Muscle of arm (tissue), 14 donors: ENCODE measurements at places on chromosomes 1 and 21.

DNA sequence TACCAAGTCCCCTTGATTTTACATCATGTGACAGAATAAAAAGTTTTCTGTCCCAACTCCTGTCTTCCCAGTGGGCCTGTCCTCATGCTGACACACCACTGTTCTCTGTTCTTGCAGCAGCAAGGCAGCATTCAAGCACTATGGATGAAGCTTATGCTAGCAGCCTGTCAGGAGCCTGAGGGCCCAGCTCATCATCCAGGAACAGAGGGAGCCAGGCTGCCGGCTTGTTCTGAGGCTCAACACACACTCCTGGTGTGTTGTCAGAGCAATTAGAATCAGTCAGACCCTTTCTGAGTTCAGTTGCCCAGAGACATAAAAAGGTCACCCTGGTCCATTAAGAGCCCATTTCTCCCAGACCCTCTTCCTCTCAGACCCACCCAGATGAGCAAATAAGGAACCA, 282.9 kb downstream of the SEC16B start:
- DNase-seq, result no peak

- no peak for DNase-seq
These were observed 20.6 kb upstream of the KCNT2 start for GRCh38 chr1:196628838-196629237.

DNA sequence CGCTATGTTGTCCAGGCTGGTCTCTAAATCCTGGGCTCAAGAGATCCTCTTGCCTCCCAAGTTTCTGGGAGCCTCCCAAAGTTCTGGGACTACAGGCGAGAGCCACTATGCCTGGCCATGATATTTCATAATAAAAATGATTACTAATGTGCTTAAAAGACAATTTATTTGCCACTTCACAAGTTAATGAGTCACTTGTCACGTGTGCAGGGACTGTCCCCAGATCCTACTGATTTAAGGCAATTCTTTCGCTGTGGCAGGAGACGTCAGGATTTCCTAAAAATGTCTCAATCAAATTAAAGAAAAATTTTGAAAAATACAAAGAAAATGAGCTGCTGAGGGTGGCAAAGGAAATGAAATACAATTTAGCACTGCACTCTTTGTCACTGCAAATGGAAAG, 43.5 kb downstream of the B3GALNT2 start:
- DNase-seq, result no peak

DNA sequence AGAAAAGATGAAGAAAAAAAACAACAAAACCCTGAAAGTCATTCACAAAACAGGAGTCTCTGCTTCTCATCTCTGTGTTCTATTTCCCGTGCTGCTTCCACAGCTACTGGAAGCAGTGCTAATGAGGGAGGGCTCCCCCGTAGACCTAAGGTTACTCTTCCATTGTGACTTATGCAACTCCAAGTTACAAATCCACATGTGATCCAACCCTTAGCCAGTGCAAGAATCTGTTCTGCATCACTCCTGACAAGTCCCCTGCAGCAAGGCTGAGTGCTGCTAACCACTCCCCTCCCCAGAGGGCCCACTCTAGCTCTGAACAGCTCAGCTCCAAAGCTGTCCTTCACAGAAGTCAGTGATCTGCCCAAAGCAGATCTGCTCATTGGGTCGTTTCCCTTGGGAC, 10.3 kb downstream of the DNALI1 start:
- no peak for DNase-seq

GRCh38 chr1:8137481-8138244, 111.6 kb upstream of the ERRFI1 start:
- DNase-seq, result peak; percentile 73

GRCh38 chr21:29676395-29676794, 263.4 kb downstream of the GRIK1 start:
- no peak for DNase-seq

- no peak for DNase-seq
These were observed 68.0 kb downstream of the RUNX3 start for GRCh38 chr1:24861821-24862727.

GRCh38 chr1:239243006-239243405, 143.4 kb upstream of the CHRM3 start:
- no peak for DNase-seq

GRCh38 chr1:1144122-1144842, 28.4 kb upstream of the C1orf159 start:
- no peak for DNase-seq

- no peak for DNase-seq
These were observed 15.8 kb upstream of the RNF223 start for GRCh38 chr1:1089731-1090423.

DNA sequence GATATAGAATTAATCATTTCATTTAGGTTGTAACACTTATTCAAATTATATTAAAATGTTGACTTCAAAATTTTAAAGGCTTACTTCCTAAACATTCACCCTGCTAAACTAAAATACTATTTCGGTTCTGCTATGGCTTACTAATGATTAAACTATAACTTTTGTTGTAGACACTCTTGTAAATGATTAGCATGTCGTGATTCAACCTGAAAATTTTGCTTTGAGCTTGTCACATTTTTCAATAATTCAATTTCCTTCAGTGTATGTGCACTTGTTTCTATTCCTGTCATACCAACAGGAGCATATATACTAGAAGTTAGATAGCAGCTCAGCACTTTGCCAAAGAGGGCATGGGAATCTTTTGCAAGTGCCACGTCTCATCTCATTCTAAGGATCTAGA, 1018.8 kb downstream of the AMY1C start:
- DNase-seq, result no peak

- DNase-seq, result no peak
These were observed 48.9 kb downstream of the CHML start for GRCh38 chr1:241591317-241591716.

GRCh38 chr1:47207803-47208373, 18.1 kb upstream of the PDZK1IP1 start:
- DNase-seq, result no peak

GRCh38 chr1:204670152-204670927, 15.2 kb downstream of the LRRN2 start:
- peak; percentile 38 for DNase-seq

DNA sequence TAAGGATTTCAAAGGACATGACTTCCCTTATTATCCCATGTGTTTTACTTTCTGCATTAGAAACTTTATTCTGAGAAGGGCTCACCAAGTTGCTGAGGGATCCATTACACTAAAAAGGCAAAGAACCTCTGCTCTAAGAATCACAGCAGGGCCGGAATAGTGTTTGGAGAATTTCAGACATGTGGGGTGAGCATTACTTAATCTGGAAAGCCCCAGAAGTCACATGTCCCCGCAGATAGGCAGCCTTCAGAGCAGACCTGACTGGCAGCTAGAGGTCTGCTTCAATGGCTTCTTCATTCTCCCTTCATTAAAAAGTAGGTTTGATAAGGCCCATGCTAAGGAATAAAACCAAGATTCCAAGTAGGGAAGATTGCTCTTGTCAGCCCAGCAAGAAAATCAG, 52.6 kb upstream of the RBM15 start:
- DNase-seq, result no peak

- DNase-seq, result no peak
These were observed 134.5 kb downstream of the IER5 start for GRCh38 chr1:181222972-181223505.

DNA sequence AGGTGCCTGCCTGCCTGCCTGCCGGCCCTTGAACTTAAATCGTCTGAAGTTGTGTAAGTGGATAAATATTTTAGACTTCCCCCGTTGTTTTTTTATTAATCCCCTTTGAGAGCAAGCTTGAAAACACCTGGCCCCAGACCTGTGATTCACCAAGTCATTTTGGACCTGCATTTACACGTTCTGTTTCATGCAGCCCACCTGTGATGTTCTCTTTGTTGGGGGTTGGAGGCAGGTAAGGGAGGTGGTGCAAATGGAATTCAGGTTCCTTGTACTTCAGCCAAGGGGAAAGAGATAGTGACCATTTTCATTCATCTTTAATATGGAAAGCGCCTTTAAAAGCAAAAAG, 1.2 kb downstream of the SLC37A1 start:
- DNase-seq, result no peak

DNA sequence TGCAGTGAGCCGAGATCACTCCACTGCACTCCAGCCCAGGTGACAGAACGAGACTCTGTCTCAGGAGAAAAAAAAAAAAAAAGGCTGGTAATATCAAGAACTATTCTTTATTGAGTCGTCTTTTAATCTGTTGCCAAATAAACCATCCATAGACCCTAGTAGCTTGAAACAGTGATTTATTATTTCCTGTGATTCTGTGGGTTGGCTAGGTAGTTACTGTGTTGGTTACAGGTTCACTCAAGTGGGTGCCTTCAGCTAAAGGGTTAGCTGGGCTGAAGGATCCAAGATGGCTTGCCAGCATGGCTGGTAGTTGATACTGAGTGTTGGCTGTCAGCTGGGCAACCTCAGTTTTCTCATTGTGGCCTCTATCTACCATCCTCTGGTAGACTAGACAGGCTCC, 9.2 kb downstream of the TLCD4 start:
- no peak for DNase-seq

DNA sequence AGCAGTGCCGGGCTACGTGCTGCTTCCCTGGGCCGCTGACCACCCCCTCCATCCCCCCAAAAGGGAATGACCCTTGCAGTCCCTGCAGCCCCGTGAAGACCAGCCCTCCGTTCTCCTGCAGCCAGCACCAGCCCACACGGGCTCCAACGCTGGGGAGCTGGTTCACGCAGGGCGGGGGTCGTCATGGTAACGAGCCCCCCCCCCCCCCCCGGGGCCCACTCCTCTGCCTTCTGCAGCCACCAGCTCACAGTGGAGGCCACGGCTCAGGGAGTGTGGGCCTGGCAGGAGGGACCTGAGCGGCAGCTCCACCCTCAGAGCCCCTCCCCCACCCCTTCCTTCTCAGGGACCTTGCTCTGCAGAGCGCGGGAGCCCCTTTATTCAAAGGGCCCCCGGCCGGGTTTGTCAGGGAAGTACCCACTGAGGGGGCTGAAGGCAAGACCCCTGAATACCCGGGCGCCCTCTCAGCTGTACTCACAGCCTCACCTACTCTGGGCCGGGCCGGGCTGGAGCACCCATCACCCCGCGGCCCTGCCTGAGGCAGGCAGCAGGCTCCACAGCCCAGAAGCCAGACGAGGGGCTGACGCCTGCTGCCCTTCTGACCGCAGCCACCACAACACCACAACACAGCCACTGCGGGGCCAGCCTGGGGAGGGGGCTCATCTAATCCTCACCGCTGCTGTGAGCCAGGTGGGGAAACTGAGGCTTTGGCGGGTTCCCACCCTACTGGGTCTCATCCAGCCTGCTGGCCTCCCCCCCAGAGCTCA, 12.6 kb downstream of the MEGF6 start:
- DNase-seq, result no peak

- no peak for DNase-seq
These were observed 49.8 kb upstream of the IKBKE start for GRCh38 chr1:206420471-206420870.

GRCh38 chr1:14435368-14436023, 163.0 kb upstream of the KAZN start:
- DNase-seq, result no peak

- no peak for DNase-seq
These were observed 105.1 kb downstream of the NEK7 start for GRCh38 chr1:198261886-198262285.

GRCh38 chr1:89715677-89716076, 82.8 kb downstream of the LRRC8C start:
- DNase-seq, result no peak

- peak; percentile 47 for DNase-seq
These were observed 28.5 kb upstream of the PKP1 start for GRCh38 chr1:201254625-201255478.

DNA sequence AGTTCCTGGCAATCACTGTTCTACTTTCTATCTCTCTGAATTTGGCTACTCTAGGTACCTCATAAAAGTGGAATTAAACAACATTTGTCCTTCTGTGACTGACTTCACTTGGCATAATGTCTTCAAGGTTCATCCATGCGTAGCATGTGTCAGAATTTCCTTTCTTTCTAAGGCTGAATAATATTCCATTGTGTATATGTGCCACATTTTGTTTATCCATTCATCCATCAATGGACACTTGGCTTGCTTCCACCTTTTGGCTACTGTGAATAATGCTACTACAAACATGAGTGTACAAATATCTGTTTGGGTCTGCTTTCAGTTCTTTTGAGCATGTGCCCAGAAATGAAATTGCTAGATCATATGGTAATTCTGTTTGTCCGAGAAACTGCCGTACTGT, 14.7 kb downstream of the CACHD1 start:
- DNase-seq, result no peak

DNA sequence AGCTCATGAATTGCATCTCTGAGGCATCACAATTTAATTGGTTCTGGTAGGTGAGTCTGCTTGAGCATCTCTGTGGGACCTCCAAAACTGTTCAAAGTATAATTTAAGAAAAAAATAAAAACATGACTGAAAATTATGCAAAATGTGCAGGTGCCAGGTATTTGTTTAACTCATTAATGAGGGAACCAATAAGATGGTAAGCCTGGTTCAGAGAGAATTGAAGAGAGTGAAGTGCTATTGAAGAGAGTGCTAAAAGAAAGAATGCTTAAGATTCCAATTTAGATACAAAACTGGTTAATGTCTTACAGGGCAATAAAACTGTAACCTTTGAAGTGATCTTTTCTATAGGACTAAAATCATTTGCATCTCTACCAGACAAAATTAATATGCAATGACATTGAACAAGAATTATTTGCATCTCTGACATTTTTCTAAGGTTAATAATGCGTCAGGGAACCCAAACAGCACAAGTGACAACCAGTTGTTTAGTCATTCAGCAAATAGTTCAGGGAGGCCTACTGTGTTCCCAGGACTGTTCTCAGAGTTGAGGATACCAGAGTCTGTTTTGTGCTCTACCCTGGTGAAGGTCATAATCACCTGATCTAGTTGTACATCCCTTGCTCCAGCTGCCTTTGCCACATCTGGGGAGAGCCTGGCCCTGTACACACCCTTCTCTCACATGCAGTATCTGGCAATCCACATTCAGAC, 183.5 kb downstream of the PATJ start:
- DNase-seq, result no peak

DNA sequence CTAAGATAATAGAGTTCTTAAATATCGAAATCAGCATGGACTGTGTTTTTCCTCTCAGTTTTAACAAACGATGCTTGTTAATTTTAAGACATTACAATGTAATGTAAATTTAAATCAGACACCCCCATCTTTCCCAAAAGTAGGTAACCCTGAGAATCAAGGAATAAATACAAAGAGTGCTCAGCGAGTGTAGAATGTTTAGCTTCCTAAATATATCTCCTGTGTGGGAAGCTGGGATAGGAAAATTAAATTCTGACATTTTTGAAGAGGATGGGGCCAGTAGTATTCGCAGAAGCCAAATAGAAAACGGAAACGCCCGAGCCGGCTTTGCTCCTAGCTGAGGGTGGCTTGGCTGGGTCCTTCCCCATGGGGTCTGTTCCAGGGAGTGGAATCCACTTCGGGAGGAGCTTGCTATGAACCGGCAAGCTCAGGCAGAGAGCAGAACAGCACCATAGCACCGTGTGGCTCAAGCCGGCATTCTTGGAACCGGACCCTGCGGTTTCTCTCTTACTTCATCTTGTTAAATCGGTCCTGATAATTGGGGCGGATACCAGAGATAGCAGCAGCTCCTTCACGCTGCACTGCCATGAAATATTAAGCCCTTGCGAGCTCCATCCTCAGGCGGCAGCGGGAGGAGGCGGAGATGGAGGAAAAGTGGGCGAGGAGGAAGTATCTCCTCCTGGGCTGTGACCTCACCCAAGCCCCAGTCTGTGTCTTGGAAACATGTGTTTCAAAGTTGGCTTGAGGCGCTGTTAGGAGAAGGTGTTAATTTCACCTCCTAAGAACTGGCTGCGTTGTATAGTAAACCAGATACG, 24.9 kb downstream of the MAP3K7CL start:
- no peak for DNase-seq
